A172 (cell line): ENCODE measurements at places on chromosomes 6 and 20. TPM values are rescaled to one million over a fixed set of nuclear protein-coding genes. Genes with fewer than 3 reads are reported as not detected.

DNA sequence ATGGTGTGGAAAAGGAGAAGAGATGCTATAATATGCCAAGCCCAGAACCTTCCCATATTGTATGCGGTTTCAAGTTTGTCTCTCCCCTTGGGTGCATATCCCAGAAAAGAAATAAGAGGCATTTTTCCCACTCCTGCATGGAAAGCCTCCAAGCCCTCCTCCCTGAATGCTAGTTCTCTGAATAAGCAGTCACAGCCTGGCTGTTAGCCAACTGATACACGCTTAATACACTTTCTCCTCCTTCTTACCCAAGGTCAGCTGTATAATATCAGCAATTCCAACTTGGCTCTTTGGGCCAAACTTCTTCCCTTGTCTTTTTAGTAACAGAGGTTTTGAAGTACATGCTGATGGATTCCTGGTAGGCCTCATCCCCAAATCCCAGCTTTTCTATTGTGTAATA is 440.1 kb downstream of the EPHA7 start:
- no peak for DNase-seq

- DNase-seq = no peak
Measured at GRCh38 chr20:36624068-36624943, 18.7 kb downstream of the RAB5IF start.

- no peak for DNase-seq
Measured at GRCh38 chr20:63084563-63084927, 77.8 kb upstream of the BHLHE23 start.

DNA sequence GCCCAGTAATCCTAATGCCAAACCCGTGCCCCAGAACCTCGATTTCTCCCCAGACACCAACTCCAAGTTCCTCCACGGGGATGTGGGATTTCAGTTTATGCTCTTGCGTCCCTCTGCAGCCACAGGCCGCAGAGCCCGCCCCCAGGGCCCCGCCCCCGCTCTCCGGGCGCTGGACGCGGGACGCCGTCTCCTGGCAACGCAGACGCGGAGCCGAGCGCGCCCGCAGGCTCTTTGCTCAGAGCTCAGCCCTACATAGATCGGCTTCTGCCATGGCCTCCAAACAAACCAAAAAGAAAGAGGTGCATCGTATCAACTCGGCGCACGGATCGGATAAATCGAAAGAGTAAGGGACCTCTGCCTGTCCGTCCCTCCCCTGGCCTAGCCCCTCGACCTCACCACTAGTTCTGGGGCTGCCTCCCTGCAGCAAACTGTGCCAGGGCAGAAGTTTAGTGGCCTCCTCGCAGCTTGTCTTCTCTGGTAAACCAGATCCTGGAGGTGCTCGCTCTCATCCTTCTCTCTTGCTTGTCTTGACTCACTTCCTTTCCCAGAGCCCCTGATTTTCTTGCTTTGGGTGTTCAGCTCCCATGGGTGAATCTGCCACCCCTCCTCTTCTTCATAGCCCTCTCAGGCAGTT is at the start of gene ADGB:
Gene ADGB (plus strand): TSS at position 201 of the 634 bp plus-strand sequence. CDS start 69 bp downstream, at position 270.
- DNase-seq = no peak

GRCh38 chr6:129744201-129744879 is 34.4 kb upstream of the ARHGAP18 start:
- peak; percentile 85 for DNase-seq

TRIM15 gene
- not detected in 2 replicates for total RNA-seq
